Activated naive CD4-positive, alpha-beta T cell treated with anti-CD3 and anti-CD28 coated beads, Interleukin-2, amount 50 U/mL, for 72 hours (primary cell): ENCODE measurements at places on chromosomes 1 and 21.

DNA sequence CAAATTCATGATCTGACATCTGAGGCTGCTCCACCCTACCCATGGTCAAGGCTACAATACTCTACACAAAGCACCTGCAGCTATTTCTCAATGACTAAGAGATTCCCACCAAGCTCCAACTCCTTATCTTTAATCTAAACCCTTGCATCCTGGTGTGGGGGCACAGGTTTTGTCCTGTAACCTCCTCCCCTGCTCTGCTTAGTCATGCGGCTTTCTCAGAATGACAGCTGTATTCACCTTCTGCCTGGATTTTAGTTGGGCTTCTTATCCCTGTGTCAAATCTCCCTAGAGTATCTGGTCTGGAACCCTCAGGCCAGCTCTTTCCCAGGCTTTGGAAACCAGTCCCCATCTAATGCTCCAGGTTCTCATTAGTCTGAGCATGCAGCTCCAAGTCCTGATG lies 159.0 kb downstream of the BARHL2 start:
- DNase-seq: no peak

- no peak for DNase-seq
Observed at GRCh38 chr1:6470132-6471085, 4.4 kb upstream of the TNFRSF25 start.

GRCh38 chr1:13228343-13228781 lies 2.4 kb upstream of the PRAMEF18 start:
- peak; percentile 45 for DNase-seq

DNA sequence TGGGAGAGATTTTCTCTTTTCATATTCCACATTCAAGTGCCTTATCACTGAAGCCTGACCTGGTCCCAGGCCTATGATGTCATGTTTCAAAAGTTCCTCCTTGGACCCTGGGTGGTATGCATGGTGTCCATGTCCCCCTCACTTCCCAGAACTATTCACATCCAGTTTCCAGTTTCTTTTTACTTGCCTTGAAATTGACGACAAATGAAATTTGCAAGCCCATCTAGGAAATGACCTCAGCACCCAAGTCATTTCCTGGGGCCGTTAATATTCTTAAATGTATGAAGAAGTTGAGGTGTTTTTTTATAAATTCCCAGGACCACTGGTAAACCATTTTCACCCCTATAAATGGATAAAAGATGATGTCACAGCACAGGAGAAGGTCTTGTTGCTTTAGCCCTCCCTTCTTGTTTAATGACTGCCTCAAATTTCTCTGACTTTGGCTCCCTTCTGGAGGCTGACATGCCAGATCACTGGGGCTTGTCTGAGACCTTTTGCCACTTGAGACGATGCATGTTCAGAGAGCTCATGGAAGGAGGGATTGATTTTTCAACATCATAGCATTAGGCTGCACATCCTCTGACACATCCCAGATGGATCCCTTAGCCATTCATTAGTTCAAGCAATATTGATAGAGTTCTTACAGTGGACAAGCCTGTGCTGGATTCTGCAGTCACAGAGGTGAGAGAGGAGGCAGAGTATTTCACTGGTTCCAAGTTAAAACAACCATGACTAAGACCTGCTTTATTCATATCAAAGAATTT lies 221.3 kb downstream of the PLPP3 start:
- no peak for DNase-seq

DNA sequence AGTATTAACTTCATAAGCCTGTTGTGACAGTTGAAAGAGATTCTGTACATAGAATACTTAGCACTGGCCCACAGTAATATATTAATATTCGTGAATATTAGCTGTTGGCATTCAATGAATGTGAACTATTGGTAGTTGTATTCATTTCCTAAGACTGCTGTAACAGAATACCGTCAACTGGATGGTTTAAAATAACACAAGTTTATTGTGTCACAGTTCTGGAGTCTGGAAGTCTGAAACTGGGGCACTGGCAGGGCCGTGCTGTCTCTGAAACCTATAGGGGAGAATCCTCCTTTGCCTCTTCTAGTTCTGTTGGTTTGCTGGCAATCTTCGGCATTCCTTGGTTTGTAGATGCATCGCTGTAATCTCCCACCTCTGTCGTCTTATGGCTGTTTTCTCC lies 47.5 kb downstream of the OLFML3 start:
- no peak for DNase-seq

DNA sequence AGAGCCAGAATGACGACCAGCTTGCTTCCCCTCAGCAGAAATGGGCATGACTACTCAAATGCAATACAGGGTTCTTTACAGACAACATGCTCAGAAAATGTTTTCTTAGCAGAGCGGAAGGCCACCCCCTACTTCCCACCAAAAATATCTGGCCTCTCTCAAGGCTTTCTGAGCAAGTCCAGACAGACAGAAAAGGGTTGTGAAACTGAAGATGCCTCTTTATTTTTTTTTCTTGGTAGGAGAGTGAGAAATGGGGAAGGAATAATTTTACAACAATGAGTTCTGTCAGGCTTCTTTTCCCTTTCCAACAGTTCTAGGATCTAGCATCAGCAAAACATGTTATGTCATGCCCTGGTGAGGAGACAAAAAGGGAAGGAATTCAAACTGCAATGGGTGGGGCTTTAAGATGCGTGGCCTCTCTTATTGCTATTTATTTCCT lies 172.0 kb upstream of the CAMK1G start:
- DNase-seq: no peak

DNA sequence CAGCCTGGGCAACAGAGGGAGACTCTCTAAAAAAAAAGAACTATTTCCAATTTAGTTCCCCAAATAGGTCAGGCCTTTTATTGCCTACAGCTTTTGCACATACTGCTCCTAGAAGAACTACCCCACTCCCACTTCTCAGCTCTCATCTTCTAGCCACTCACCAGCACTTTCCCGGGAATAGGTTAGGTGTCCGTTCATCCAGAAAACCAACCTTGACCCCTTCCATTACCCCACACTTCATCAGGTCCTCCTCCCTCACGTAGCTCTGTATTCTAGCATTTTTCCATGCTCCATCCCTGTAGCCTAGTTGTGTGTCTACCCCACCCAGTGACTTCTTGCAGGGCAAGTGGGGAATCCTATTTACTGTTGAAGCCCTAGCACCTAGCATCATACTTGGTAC lies 42.6 kb downstream of the C8B start:
- no peak for DNase-seq

- no peak for DNase-seq
Observed at GRCh38 chr1:242886137-242886536, 361.6 kb upstream of the PLD5 start.

- DNase-seq: no peak
Observed at GRCh38 chr21:31343680-31344480, at the start of gene TIAM1. Gene TIAM1 (minus strand): TSS chr21:31344261. CDS start chr21:31266972, 77,289 bp downstream.

GRCh38 chr1:205843036-205843859 lies 6.7 kb downstream of the PM20D1 start:
- no peak for DNase-seq

GRCh38 chr1:12386130-12386529 lies 156.3 kb downstream of the VPS13D start:
- DNase-seq: no peak
